SK-N-MC (cell line): ENCODE measurements at places on chromosomes 7 and 10.

- DNase-seq, result no peak
Measured at GRCh38 chr7:37346761-37347160, 101.9 kb downstream of the ELMO1 start.

DNA sequence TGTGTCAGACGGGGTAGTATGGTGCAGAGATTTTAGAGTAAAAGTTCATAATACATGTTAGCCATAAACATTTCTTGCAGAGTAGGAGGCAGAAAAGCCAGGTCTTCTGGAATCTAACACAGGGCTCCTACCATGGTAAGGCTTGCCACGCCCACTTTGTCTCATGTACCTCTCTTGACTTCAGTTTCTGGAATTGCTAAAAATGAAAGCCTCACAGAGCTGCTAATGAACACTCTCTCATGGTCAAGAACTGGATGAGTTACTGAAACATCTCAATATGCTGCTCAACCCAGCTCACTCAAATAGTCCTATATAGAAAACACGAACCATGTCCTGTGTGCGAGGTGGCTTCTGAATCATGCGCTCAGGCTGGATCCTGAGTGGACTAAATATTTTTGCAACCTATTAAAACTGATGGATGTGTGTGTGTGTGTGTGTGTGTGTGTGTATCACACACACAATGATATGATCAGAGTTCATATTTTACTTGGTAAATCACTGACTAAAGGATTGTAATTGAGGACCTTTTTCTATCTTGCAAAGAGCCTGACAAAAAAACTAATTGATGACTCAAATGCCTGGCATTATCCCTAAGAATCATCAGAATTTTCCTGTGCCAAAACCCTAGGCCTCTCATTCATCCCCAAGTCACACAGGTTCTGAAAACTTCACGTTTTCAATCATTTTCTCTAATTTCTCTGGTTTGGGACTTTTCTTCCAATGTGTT is 1306.6 kb downstream of the XPNPEP1 start:
- no peak for DNase-seq

DNA sequence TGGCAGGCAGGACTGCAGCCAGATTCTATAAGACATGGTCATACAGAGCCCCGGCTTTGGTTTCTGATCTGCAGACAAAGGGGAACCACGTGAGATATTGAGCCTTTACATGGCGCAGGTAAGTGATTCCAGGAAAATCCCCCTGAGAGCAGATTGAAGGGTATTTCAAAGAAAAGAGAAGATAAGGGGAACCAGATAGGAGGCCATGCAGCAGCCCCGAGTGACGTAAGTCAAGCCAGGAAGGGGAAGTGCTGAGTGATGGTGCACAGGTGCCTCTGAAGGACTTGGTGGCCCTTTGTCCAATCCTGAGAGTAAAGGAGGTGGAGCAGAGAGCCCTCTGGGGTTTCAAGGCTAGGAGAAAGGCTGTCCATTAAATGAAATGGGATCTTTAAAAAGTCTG is 329.0 kb downstream of the ACTR3B start:
- no peak for DNase-seq

DNA sequence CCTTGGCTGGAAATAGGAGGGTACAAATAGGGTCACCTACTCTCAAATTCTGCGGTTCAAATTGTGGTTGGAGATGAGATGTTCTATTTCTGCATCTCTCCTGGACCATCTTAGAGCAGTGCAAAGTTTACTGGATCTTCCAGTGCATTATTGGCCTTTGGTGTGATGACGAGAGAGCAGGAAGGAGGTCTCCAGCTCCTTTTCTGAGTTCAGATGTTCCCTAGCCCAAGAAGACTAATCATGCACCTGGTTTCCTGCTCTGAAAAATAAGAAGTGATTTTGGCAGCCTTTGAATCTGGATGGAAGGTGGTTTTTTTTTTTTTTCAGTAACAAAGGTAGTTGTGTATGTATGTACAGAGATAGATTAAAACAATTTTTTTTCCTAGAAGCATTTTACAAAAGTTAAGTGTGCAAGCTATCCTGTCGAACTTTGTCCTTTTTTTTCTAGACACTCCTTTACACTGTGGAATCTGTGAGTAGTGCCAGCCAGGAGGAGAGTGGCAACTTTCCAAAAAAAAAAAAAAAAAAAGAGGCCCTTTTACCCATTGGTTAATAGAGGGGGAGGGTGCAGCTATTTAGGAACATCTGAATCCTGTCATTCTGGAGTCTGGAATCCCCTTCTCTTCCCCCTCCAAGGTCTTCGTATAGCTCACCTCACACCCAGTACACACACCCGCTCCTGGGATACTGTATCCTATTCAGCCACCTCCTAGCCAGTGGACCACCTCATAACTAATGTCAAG is 26.3 kb downstream of the PAPSS2 start:
- DNase-seq, result no peak

- DNase-seq, result no peak
Measured at GRCh38 chr10:132204078-132204780, 17.5 kb downstream of the DPYSL4 start.
